MM.1S (cell line): ENCODE measurements at places on chromosomes 6 and 20.
A peak's percentile ranks its signal among the peaks of the same experiment; 100 is the strongest.

DNA sequence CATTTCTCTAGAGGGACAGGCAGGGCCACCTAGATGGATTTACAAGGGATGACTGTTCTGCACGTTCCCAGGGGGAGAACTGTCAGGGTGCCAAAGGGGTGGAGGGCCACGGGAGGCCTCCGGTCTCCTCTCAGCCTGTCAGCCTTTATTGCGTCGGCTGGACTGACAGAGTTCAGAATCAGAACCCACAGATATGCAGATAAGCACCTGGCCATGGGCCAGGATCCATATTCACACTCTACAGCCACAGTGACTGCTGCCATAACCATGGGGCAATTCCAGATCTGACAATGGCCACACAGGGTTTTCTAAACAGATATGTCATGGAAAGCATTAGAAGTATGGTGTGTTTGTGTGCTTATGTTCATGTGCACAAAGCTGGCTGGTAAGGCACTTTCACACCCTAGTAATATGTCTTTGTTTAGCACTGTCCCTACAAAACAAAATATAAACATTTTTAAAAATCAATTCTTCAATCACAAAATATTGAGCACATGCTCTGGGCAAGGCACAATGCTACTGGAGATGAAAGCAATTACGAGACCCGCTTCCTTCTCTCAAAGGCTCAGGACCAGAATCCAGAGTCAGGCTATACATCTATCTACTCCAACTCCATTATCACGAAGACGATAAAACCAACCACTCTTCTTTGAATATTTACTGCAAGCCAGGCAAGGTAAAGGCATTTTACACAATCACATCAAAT is 29.1 kb downstream of the TRAM2 start:
- peaks cover 94% of the 10 kb centered on the region for H3K4me1 ChIP-seq
- peak overlapping the region; percentile 33 for H3K4me3 ChIP-seq
- DNase-seq: no peak
- H3K36me3 ChIP-seq: no peaks in the 10 kb centered on the region; the same call in 1 of the 2 replicates

DNA sequence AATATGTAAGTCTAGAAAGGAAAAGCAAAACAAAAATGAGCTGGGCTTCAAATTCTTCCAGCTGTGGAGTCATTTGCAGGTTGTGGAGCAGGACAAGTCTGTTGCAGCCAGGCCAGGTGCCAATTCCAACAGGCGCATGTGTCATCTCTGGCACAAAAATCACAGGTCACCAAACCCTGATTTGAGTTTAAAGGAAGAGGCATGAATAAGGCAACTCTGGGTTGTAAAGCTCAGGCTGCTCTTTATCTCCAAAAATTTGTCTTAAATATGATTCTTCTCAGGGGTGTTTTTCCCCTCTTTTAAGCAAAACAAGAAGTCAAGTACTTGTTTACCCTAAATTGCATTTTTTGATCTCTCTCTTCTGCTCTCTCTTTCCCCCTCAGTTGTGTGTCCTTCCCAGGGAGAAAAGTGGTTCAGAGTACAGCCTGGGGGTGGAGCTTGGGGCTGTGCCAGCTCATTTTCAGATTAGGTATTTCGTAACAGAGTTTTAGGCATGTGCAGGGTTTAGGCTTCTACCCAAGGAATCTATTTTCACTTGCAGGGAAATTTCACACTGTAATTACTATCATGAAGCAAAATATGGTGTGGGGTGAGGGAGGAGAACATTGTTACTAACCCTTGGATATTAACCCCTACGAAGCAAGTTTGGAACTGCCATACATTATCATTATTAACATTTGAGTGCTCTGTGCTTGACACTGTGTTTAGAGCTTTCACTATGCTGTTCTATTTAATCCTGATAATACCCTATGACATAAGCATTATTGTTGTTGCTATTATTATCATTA is 8.3 kb upstream of the NCOA3 start:
- H3K27me3 ChIP-seq: no peaks in the 10 kb centered on the region
- peaks cover 24% of the 10 kb centered on the region for H3K4me1 ChIP-seq
- no peaks in the 10 kb centered on the region for H3K36me3 ChIP-seq
- H3K4me3 ChIP-seq: peak overlapping the region; percentile 30
- DNase-seq: peak; percentile 55
- peak overlapping the region; percentile 62; the same call in 1 of the 2 replicates for H3K27ac ChIP-seq

- H3K36me3 ChIP-seq: no peaks in the 10 kb centered on the region
- no peak for DNase-seq
- H3K4me3 ChIP-seq: no peak overlapping the region
- no peaks in the 10 kb centered on the region for H3K27me3 ChIP-seq
Observed at GRCh38 chr6:125932451-125932795, 24.1 kb upstream of the HINT3 start.

GRCh38 chr6:160356074-160356744 is 8.0 kb downstream of the SLC22A3 start:
- H3K4me1 ChIP-seq: no peaks in the 10 kb centered on the region
- H3K27ac ChIP-seq: no peak overlapping the region
- no peaks in the 10 kb centered on the region for H3K36me3 ChIP-seq
- H3K27me3 ChIP-seq: no peaks in the 10 kb centered on the region
- H3K4me3 ChIP-seq: no peak overlapping the region

GRCh38 chr6:81172056-81172740 is 580.3 kb downstream of the TENT5A start:
- no peaks in the 10 kb centered on the region for H3K4me1 ChIP-seq
- no peak overlapping the region for H3K27ac ChIP-seq
- H3K4me3 ChIP-seq: no peak overlapping the region
- no peaks in the 10 kb centered on the region for H3K36me3 ChIP-seq
- no peak for DNase-seq
- no peaks in the 10 kb centered on the region for H3K27me3 ChIP-seq

GRCh38 chr6:13522656-13523055 is 35.3 kb upstream of the GFOD1 start:
- no peaks in the 10 kb centered on the region for H3K36me3 ChIP-seq
- H3K27ac ChIP-seq: no peak overlapping the region
- H3K4me3 ChIP-seq: no peak overlapping the region
- H3K27me3 ChIP-seq: no peaks in the 10 kb centered on the region
- H3K4me1 ChIP-seq: peaks cover 37% of the 10 kb centered on the region

- no peak for DNase-seq
- H3K27me3 ChIP-seq: no peaks in the 10 kb centered on the region; the same call in 1 of the 2 replicates
- H3K4me3 ChIP-seq: no peak overlapping the region
- peaks cover 13% of the 10 kb centered on the region for H3K4me1 ChIP-seq
Observed at GRCh38 chr20:48819821-48820648, 7.8 kb downstream of the PREX1 start.

DNA sequence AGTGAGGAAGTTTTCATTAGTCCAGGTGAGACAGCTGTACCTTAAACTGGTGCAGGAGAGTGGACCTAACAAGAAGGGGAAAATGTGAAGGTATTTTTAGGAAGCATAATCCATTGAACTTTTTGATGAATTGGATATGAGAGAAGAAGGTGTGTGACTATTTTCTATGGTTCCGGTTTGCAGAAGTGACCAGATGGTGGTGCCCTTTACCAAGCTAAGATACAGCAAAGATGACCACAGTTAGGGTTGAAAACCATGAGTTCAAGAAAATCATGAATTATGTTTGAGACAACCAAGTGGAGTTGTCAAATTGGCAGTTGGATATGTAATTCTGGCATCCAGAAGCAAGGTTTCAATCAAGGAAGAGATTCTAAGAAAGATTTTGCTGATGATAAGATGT is 61.9 kb upstream of the NRSN1 start:
- H3K4me1 ChIP-seq: no peaks in the 10 kb centered on the region
- peak; percentile 25 for DNase-seq
- H3K4me3 ChIP-seq: no peak overlapping the region
- H3K36me3 ChIP-seq: no peaks in the 10 kb centered on the region

DNA sequence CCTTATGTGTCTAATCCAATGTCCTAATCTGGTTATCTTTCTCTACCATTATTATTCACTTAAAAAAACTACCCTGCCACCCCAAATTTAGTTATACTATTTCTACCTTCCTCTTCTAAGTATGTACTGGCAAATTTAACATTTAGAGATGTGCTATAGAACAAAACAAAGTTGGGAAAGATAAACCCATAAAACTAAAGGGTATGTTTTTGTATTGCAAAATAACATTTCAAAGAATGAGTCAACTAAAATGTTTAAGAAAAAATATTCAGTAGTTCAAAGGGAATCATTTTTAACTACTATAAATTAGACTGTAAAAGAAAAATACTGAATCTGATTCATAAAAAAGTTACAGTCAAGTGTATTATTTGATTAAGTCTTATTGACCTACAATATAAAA is 103.0 kb downstream of the LMBRD1 start:
- no peak overlapping the region for H3K4me3 ChIP-seq
- H3K27ac ChIP-seq: no peak overlapping the region
- DNase-seq: no peak
- 0 out of 2 replicates have a peak, but pooled peaks cover 4% of the 10 kb centered on the region for H3K36me3 ChIP-seq
- H3K27me3 ChIP-seq: no peaks in the 10 kb centered on the region

DNA sequence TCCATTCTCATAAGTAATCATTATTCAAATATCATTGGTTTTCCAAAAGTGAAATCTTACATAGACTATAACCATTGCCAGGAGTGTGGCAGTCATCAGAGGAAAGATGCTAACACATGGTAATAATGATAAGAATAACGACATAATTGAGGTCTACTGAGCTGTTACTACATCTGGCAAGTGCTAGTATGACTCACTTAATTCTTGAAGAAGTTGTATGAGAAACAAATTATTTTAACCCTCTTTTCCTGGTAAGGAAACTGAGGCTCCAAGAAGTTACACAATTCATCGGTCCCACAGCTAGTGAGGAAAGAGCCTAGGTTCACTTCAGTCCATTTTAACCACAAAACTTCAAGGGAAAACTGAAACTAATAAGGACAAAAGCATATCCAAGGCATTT is 335.6 kb upstream of the BTBD3 start:
- no peaks in the 10 kb centered on the region for H3K27me3 ChIP-seq
- no peaks in the 10 kb centered on the region for H3K4me1 ChIP-seq
- H3K36me3 ChIP-seq: no peaks in the 10 kb centered on the region
- no peak for DNase-seq

DNA sequence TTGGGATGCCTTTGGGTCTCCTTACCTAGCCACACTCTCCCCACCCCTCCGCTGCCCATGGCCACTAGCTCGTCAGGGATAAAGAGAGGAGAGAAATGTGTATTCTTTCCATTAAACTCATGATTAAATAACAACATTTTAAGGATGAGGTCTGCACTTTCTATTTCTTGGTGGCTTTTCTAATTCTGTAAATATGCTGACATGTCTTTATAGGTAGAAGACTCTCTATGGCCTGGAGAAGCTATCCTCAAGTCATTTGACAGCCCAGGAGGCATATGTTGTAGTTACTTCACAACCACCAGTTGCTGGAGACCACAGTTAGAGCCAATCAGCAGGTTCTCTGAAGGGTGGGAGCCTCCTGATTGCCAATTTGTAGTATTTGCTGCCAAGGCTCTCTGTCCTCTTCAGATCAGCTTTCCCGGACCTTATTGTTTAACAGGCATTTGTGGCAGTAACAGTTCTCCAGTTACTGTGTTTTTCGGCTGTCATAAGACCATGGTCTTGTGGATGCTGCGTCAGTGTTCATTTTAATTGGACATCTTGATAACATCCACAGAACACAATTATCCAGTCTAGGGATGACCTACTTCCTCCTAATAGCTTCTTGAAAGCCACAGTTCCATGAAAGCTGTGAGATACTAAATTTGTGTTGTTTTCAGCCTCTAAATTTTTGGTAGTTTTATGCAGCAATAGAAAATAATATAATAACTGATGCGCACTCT is 205.0 kb upstream of the KCNQ5 start:
- H3K27me3 ChIP-seq: no peaks in the 10 kb centered on the region
- no peaks in the 10 kb centered on the region for H3K36me3 ChIP-seq
- H3K4me1 ChIP-seq: no peaks in the 10 kb centered on the region
- no peak overlapping the region for H3K4me3 ChIP-seq
- DNase-seq: no peak

GRCh38 chr6:31882344-31882743 is 3.5 kb upstream of the SLC44A4 start:
- H3K4me1 ChIP-seq: no peaks in the 10 kb centered on the region
- H3K27ac ChIP-seq: no peak overlapping the region
- DNase-seq: no peak
- no peak overlapping the region for H3K4me3 ChIP-seq

GRCh38 chr6:149513915-149514314 is 29.1 kb upstream of the ZC3H12D start:
- no peak overlapping the region for H3K4me3 ChIP-seq
- no peaks in the 10 kb centered on the region for H3K27me3 ChIP-seq
- DNase-seq: no peak
- no peaks in the 10 kb centered on the region for H3K4me1 ChIP-seq
- H3K27ac ChIP-seq: no peak overlapping the region
- H3K36me3 ChIP-seq: no peaks in the 10 kb centered on the region

GRCh38 chr6:158387578-158387977 is 75.3 kb downstream of the TULP4 start:
- no peaks in the 10 kb centered on the region for H3K36me3 ChIP-seq
- H3K27ac ChIP-seq: no peak overlapping the region
- no peaks in the 10 kb centered on the region for H3K27me3 ChIP-seq
- no peaks in the 10 kb centered on the region for H3K4me1 ChIP-seq
- no peak overlapping the region for H3K4me3 ChIP-seq

DNA sequence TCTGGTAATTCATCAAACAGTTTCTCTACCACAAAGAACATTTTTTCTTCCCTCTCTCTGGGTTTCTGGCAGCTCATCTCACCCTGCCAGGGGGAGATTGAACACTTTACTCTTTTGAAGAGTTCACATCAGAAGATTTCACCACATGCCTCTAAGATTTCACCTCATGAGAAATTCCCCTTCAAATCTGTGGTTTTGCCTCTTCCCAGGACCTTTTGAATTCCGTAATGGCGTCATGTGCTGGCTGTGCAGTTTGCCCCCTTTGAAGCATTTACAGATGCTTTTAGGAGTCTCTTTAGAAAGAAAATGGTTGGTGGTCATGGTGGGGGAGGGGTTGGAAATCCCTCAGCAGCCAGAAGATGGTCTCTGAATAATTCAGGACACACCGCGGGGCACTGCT is 486.1 kb downstream of the QKI start:
- H3K27ac ChIP-seq: no peak overlapping the region
- no peak overlapping the region for H3K4me3 ChIP-seq
- H3K36me3 ChIP-seq: no peaks in the 10 kb centered on the region
- no peaks in the 10 kb centered on the region for H3K4me1 ChIP-seq
- no peaks in the 10 kb centered on the region for H3K27me3 ChIP-seq
- no peak for DNase-seq

- peak overlapping the region; percentile 56 for H3K4me3 ChIP-seq
- peak; percentile 39 for DNase-seq
- H3K36me3 ChIP-seq: no peaks in the 10 kb centered on the region
- peaks cover 36% of the 10 kb centered on the region for H3K4me1 ChIP-seq
- H3K27ac ChIP-seq: peak overlapping the region; percentile 81
Observed at GRCh38 chr6:56814802-56815201, 140.1 kb upstream of the BEND6 start.
